ENCODE measurements at places on chromosomes 4 and X.

- no peak for DNase-seq
Measured at GRCh38 chrX:119374736-119375135, 24.4 kb upstream of the SLC25A43 start.

DNA sequence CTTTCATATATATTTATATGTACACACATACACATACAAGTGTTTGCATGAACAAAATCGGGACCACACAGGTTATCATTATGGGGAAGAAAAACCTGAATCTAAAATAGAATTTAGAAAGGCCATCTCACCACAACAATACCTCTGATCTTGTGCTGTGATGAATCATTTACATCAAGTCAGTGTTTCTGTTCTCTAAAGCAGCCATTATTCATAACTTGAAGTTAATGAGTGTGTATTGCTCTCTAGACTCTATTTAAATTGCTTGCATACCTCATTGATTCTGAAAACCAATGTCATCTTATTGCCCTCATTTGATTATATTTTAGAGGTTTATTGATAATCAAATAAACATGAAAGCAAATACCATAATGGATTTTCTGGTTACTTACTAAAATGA, 71.6 kb downstream of the FAM114A1 start:
- DNase-seq: no peak

GRCh38 chr4:13992975-13993520, 365.5 kb upstream of the BOD1L1 start:
- no peak for DNase-seq

DNA sequence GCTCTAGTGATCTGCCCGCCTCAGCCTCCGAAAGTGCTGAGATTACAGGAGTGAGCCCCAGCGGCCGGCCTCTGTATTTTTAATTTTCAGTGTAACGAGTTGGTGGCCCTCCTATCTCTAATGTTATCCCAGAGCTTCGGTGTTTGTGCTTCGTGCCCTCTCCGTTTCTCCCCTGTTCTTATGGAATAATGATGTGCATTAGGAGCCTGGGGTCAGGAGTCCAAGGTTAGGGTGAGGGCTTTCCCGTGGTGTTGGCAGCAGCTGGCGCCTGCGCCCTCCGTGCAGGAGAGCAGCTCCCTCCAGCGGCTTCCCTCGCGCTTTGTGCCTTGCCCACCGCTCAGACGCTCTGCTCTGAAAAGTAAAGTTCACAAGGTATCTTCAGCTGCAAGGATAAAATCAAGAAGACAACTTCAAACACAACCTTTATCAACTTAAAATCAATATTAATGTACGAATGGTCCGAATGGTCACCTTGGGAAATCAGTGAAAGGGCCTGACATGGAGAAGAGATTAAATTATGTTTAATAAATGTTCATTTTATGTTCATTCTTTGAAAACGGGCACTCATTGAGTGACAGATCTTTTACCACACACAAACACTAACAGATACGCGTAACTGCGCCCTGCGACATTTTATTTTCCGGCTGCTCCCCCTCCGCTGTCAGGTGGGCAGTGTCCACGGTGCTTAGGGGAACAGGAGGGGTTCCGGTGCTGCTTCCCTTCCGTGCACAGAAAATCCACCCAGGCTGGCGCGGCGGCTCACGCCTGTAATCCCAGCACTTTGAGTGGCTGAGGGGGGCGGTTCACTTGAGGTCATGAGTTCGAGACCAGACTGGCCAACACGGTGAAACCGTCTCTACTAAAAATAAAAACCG, 62.4 kb downstream of the TRAPPC11 start:
- DNase-seq: peak; percentile 7

GRCh38 chr4:184616633-184617551, 32.4 kb downstream of the CASP3 start:
- no peak for DNase-seq

Data from stimulated activated CD8-positive, alpha-beta memory T cell treated with anti-CD3 and anti-CD28 coated beads, Interleukin-7, amount 100 ng/mL, for 1 hour (primary cell).